Endodermal cell (in vitro differentiated cells): ENCODE measurements at places on chromosomes 12 and 14. TPM values are rescaled to one million over a fixed set of nuclear protein-coding genes. Genes with fewer than 3 reads are reported as not detected.

The RHOJ gene
- total RNA-seq, result not detected in 2 replicates

The OR4Q2 gene
- total RNA-seq, result not detected in 2 replicates

The MAP3K9 gene
- total RNA-seq, result 30.0 and 34.1 TPM in 2 replicates

The TMTC1 gene
- 65.7 and 71.0 TPM in 2 replicates for total RNA-seq

GRCh38 chr14:99479906-99480869 is at the start of gene SETD3:
Gene SETD3, minus strand, starts transcription at chr14:99480859. Its CDS starts 15,054 bp downstream, at chr14:99465805.
- H3K27ac ChIP-seq, result peak within 1 kb of the TSS; percentile 92
- H3K27me3 ChIP-seq, result no peaks in the 10 kb centered on the region
- peaks cover 9% of the 10 kb centered on the region for H3K4me1 ChIP-seq
- no peaks in the 10 kb centered on the region for H3K36me3 ChIP-seq
- H3K4me3 ChIP-seq, result peak within 1 kb of the TSS; percentile 94
- DNase-seq, result peak; percentile 79

GRCh38 chr12:58452546-58452945 is 467.8 kb downstream of the LRIG3 start:
- H3K36me3 ChIP-seq, result no peaks in the 10 kb centered on the region
- no peak overlapping the region for H3K4me3 ChIP-seq
- H3K27me3 ChIP-seq, result no peaks in the 10 kb centered on the region
- no peak for DNase-seq
- H3K4me1 ChIP-seq, result no peaks in the 10 kb centered on the region

GRCh38 chr12:120332041-120332440 is 4.5 kb upstream of the PLA2G1B start:
- no peak overlapping the region for H3K4me3 ChIP-seq
- H3K27ac ChIP-seq, result no peak overlapping the region
- H3K4me1 ChIP-seq, result no peaks in the 10 kb centered on the region
- DNase-seq, result no peak

DNA sequence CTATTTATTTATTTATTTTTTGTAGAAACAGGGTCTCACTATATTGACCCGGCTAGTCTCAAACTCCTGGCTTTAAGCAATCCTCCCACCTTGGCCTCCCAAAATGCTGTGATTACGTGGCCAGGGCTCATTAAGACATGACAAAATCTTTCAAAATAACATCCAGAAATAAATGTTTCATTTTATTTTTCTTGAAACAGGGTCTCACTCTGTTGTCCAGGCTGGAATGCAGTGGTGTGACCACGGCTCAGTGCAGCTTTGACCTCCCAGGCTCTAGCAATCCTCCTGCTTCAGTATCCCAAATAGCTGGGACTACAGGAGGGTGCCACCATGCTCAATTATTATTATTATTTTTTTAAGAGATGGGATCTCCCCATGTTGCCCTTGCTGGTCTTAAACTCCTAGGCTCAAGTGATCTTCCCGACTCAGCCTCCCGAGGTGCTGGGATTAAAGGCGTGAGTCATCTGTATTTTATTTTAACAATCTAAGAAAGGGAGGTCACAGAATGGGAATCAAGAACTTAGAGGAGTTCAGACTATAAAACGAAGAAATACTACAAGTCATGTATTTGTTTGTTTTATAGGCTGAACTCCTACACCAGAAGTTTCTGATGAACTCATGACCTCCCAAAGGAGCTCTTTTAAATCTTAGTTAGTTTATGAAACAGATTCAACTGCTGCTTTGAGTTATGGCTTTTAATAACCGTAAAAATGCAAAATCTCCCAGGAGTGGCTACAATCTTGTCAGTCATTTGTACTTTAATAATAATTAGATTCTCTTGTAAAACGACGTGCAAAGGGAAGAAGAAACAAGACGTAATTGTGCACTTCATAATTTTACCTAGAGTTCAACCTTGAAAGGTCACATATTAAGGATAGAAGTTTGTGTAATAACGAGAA is 2.1 kb upstream of the TMEM263 start:
- DNase-seq, result no peak
- H3K27ac ChIP-seq, result no peak overlapping the region
- no peak overlapping the region for H3K4me3 ChIP-seq

DNA sequence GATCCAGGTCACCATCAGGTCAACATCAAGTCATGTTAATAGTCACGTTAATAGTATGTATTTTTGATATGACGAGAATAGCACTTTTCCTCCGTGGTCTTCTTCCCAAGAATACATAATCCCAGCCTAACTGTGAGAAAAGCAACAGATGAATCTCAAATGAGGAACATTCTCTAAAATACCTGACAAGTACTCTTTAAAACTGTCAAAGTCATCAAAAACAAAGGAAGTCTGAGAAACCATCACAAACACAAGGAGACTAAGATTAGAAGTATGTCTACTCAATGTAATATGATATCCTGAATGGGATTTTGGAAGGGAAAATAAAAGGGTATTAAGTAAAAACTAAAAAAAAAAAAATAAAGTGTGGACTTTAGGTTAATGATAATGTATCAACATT is 36.8 kb upstream of the GLIPR1 start:
- no peak for DNase-seq
- H3K27ac ChIP-seq, result no peak overlapping the region

DNA sequence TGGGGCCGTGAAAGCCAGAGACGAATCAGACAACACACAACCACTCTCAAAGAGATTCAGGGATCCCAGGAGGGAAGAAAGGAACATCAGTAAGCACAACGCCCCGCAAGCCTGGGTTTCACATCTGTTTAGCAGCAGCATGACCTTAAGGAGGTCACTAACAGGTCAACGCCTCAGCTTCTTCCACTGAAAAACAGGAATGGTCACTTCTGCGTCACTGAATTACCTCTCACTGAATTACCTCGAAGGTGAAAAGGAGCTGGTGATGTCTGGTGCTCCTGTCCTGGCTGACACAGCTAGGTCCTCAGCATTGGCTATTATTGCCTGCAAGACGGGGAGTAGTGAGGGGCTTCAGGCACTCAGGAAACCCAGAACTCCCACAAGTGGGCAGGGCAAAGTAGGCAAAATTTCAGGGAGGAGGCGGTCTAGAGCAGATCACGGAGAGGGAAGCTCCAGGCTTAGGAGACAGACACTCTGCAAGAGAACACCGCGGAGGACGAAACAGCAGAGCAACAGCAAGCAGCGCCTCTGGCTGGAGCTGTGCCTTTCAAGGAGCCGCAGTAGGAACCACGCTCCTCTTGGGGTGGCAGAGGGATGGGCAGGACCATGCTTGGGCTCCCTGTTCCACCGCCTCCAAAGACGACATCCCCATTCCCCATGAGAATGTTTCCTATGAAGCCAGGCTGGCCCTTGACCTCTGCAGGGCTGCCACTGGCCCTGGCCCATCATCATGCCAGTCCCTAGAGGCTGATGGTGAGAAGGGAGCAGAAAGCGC is 108.4 kb downstream of the SINHCAF start:
- H3K4me3 ChIP-seq, result no peak overlapping the region
- no peaks in the 10 kb centered on the region for H3K36me3 ChIP-seq
- H3K4me1 ChIP-seq, result no peaks in the 10 kb centered on the region
- H3K27ac ChIP-seq, result no peak overlapping the region
- H3K27me3 ChIP-seq, result peaks cover 4% of the 10 kb centered on the region
- peak; percentile 76 for DNase-seq

DNA sequence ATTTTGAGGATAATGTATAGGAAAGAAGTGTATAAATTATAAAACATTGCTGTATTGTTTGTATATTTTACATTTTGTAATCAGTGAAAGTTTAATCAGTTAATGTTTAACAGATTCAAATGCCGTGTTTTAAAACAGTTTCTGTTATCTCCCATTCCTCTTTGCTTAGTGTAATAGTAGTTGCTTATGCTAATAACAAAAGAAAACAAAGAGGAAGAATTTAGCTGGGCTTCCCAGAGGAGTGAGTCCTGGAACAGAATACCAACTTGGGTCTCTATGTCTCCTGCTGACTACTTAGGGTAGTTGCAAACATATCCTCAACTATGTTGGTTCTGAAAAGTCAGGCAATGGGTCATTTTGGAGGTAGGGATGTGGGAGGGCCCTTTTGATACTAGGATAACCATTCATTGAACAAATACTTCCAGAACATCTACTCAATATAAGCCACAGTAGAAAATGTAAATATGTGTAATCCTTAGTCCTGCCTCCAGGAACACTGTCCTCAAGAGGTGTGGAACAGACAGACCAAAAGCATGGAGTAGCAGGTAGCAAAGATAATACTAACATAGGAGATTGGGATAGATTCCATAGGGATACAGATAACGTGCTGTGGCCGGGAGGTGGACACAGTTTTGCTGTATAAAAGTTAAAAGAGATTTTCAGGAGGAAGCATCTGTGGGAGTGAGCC is 36.1 kb upstream of the EVL start:
- peaks cover 19% of the 10 kb centered on the region for H3K27me3 ChIP-seq
- H3K4me3 ChIP-seq, result no peak overlapping the region
- H3K27ac ChIP-seq, result no peak overlapping the region
- no peaks in the 10 kb centered on the region for H3K4me1 ChIP-seq

DNA sequence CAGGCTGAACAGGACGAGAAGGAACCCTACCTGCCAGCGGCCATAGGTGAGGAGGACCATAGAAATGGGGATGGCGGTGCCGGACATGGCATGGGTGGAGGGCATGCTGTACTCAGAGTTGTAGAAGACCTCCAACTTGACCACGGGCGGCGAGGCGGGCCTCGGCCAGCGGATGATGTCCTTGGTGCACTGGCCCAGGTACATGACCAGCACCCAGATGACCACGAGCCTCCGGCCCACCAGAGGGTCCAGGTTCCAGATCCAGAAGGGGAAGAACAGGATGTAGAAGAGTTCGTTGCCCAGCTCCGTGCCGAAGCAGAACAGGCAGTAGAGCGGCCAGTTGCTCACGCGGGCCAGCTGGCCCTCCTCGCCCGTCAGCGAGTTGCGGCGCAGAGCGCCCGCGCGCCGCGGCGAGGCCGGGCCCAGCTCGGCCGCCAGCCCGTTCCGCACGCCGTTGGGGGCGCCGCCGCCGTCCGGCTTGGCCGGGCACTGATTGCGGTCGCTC is 582 bp downstream of the SGPP1 start:
- DNase-seq, result peak; percentile 81
- peaks cover 20% of the 10 kb centered on the region for H3K27me3 ChIP-seq
- no peaks in the 10 kb centered on the region for H3K4me1 ChIP-seq
- H3K4me3 ChIP-seq, result peak overlapping the region; percentile 87

DNA sequence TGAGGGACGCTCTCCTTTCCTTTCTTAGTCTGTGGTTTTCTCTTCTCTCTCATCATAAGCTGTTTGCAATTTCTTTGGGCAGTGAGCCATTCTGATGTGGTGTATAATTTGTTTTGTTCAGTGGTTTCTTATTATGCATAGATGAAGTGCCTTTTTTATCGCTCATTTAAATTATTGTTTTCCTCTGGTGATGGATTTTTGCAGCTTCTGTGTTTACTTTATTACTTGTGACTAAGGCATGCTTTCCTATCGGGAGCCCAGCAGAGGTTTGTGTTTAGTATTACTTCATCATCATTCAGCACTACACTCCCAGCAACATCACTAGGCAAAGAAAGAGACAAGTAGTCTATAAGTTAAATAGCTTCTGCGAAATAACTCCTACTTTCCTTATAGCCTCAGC is 586.6 kb upstream of the NOVA1 start:
- no peaks in the 10 kb centered on the region for H3K4me1 ChIP-seq
- H3K27ac ChIP-seq, result no peak overlapping the region
- DNase-seq, result no peak
- H3K36me3 ChIP-seq, result no peaks in the 10 kb centered on the region
- no peak overlapping the region for H3K4me3 ChIP-seq
